Left ventricle myocardium inferior (tissue), 1 donor: ENCODE measurements at places on chromosomes 2 and 18. TPM values are rescaled to one million over a fixed set of nuclear protein-coding genes. Genes with fewer than 3 reads are reported as not detected.

DNA sequence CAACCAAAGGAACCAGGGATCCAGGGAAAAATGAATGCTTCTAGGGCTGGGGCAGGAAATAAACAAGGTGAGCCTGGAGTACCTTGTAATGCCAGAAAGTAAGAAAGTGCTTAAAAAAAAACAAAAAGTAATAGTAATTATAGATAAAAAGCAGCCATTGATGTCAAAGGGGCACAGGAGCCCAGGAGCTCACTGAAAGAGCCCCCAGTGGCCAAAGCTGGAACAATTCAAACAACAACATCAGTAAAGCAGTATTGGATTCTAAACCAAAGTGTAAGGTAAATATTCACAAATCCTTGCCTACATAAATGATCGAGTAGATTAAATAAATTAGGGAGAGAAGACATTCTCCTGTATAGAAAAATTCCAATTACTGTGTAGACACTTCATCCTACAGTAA, 114.3 kb upstream of the ARL4C start:
- no peak overlapping the region for H3K4me3 ChIP-seq
- no peak overlapping the region for H3K27ac ChIP-seq

DNA sequence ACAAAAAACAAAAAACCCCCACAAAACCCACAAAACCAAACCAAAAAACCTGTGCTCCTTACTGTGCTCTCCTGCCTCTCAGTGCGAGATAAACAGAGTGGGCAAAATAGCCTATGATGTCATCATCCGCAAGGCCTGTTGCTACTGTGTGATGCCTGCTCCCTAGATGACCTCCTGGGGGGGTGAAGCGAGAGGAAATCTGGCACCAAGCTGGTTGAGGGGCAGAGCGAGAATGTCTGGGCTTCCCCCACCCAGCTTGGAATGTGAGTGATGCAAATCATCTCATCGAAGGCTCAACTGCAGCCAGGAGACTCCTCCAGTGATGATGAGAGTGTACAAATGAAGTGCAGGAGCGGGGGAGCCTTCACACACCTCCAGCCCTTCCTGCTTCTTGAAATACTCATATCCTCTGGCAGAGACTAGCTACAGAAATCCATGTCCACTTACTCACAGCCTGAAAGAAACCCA, 57.7 kb upstream of the MAP4K3 start:
- no peak for DNase-seq
- peak overlapping the region; percentile 70 for H3K27ac ChIP-seq

- no peak for DNase-seq
- H3K36me3 ChIP-seq: no peaks in the 10 kb centered on the region
- H3K27me3 ChIP-seq: no peaks in the 10 kb centered on the region
- H3K27ac ChIP-seq: no peak overlapping the region
- H3K4me3 ChIP-seq: no peak overlapping the region
- H3K4me1 ChIP-seq: peaks cover 11% of the 10 kb centered on the region
These were observed 4.7 kb upstream of the ZNF516 start for GRCh38 chr18:76499637-76500340.

DNA sequence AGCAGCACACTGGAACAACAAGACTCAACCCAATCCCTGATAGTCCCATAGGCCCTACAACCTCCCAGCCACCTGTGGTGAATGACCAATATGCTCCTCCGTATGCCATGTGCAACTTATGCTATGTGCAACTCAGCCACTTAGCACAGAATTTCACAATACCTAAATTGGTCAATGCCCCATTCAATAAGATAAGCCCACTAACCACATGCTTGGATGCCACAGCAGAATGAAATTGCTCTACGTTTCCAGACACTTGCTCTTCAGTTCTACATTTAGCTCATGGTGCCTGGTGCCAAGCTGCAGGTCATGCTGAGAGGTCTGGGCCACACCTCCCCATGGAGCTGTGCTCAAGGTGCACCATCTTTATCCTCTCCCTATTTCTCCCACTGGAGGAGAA, 159.8 kb downstream of the EN1 start:
- no peaks in the 10 kb centered on the region for H3K27me3 ChIP-seq
- no peak overlapping the region for H3K4me3 ChIP-seq
- H3K4me1 ChIP-seq: no peaks in the 10 kb centered on the region
- DNase-seq: no peak
- no peak overlapping the region for H3K27ac ChIP-seq

DNA sequence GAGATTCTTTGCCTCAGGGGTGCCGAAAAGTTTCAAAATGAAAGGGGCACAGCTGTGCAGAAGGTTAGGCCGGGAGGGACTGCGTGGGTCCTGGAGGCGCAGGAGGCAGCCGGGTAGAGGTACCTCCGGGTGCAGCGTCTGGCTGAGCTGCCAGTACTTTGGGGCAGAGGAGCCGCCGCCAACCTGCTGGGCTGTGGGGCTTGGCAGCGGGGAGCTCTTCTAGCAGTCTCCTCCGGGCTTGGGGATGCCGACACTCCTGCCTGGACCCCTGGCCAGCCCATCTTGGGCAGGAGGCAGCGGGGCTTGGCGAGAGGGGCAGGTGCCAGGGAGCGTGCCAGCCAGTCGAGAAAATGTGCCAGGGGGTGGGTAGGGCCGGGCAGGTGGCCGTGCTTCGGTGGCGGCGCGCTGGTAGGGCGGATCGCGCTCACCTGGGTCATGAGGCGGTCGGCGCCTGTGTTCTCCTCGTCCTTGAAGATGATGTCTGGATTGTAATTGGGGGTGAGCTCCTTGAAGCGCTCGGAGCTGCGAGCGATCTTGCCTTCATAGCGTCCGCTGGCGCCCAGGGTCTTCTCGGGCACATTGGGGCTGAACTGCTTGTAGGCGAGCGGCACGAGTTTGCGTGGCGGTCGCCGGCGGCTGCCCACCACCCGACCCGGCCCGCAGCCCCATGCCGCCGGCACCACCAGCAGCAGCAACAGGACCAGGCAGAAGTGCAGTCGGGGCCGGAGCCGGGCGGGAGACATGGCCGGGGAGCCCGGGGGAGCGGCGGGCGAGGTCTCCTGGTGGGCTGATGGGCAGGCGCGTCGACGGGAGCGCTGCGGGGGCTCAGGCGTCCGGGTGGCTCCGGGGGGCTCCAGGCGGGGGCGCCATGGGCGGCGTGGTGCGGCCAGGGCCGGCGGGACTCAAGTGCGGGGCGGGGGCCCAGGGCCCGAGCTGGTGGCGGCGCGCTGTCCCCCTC, 717 bp downstream of the IHH start:
- no peak for DNase-seq
- H3K27ac ChIP-seq: no peak overlapping the region
- no peaks in the 10 kb centered on the region for H3K36me3 ChIP-seq
- H3K4me1 ChIP-seq: peaks cover 41% of the 10 kb centered on the region
- peaks cover 97% of the 10 kb centered on the region for H3K27me3 ChIP-seq

DNA sequence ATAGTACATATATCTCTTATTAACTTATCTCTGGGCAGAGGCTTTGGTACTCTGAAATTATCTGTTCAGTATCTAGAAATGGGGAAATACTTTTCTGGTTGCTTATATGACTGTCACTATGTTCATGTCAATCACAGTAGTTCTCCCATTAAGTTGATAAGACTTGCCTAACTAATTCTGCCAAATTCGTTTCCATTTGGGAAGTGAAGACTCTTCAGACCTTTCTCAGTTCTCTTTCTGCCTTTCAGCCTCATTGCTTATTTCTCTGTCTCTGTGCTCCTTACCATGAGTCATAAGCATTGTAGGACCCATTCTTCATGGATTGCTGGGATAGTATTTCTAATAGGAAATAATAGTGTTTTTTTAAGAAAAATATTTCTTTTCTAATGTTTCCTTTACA, 113.5 kb downstream of the PHLPP1 start:
- no peak overlapping the region for H3K27ac ChIP-seq
- H3K27me3 ChIP-seq: no peaks in the 10 kb centered on the region
- no peak for DNase-seq
- H3K36me3 ChIP-seq: peaks cover 10% of the 10 kb centered on the region
- no peak overlapping the region for H3K4me3 ChIP-seq

GRCh38 chr2:10324095-10324832, 21.6 kb downstream of the HPCAL1 start:
- no peaks in the 10 kb centered on the region for H3K27me3 ChIP-seq
- no peak overlapping the region for H3K4me3 ChIP-seq
- H3K4me1 ChIP-seq: peaks cover 58% of the 10 kb centered on the region
- no peak overlapping the region for H3K27ac ChIP-seq
- no peaks in the 10 kb centered on the region for H3K36me3 ChIP-seq

Gene DNAH6
- 0.14 TPM for total RNA-seq

Gene SERPINB10
- total RNA-seq: not detected

DNA sequence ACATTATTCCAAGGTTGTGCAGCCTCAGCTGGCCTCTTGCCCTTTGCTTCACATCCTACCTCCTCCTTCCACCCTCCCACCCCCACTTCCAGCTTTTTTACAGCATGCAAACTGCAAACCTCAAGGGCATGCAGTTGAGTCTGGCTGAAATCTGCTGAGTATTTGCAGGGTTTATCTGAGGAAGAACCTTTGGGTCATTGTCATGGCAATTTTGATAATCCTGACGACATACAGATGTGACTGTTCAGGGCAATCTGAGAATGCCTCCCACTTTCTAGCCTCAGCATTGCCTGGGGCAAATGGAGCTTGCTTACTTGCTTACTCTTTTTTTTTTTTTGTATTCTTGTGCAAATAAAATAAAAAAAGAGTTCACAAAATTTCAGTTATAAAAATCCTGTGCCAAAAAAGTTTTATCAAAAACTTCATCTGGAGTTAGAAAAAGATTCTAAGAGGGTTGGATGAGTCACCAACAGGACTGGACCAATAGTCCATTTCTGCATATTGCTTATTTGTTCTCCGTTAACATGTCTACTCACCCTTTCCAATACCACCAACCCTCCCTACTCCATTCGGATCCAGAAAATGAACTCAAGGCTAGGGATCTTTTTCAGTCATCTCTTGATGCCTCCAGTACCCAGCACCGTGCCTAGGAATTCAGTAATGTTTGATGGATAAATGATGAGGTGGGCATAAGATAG, 23.6 kb upstream of the LHCGR start:
- no peak overlapping the region for H3K4me3 ChIP-seq
- no peaks in the 10 kb centered on the region for H3K27me3 ChIP-seq
- no peaks in the 10 kb centered on the region for H3K4me1 ChIP-seq
- no peak overlapping the region for H3K27ac ChIP-seq
- H3K36me3 ChIP-seq: no peaks in the 10 kb centered on the region
- DNase-seq: no peak

DNA sequence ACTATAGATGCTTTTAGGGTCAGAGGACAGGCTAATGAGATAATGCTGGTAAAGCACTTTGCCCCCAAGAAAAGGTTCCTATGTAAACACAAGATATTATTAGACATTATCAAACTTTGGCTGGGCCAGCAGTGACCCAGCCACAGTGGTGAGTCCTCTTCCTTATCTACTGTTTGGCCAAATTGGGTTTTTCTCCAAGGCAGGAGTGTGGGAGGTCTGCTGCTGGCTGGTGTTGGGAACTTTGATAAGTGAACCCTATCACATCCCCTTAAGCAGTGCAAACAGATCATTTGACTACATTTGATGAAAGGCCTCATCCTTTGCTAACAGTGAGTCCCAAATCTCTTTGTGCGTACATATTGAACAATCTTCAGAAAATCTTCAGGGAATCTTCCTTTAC, 16.2 kb downstream of the FZD7 start:
- H3K4me1 ChIP-seq: peaks cover 19% of the 10 kb centered on the region
- peaks cover 12% of the 10 kb centered on the region for H3K27me3 ChIP-seq
- DNase-seq: no peak
- no peak overlapping the region for H3K27ac ChIP-seq
- H3K4me3 ChIP-seq: no peak overlapping the region

DNA sequence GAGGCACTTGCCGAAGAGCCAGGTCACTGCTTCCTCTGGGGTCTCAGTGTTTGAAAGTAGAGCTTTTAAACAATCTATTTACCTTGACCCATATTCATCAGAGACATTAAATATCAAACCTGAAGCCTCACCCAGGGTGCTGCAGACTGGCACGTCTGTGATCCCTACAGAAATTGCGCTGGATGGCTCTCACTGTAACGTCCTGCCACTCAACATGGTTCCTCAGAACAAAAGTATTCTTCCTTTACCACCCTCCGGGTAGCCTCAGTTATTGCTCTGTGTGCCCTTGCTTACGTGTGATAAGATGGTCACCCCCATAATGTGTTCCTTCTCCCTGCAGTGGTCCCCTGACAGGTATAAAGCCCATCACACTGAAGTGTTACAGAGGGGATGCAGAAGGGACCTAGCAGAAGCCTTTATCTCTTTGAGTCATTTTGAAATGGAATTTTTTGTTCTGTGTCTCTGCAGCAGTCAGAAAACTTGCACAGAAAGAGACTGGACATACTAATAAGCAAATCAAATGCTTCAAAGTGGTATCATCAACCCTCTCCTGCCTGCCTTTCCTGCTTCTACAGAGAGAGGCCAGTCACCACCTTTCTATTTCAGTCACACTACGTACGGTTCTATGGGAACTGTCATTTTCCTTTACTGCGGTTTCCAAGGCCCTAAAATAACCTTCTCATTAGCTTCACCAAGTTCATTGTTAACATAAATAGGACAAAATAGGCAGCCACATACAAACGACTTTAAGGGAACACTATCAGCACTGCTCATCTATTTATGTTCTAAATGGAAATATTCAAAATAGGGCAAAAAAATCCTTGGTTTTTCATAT, 86.8 kb downstream of the METTL8 start:
- no peak for DNase-seq
- H3K27ac ChIP-seq: peak overlapping the region; percentile 64
- peaks cover 28% of the 10 kb centered on the region for H3K4me1 ChIP-seq
- H3K36me3 ChIP-seq: no peaks in the 10 kb centered on the region
- H3K27me3 ChIP-seq: no peaks in the 10 kb centered on the region

DNA sequence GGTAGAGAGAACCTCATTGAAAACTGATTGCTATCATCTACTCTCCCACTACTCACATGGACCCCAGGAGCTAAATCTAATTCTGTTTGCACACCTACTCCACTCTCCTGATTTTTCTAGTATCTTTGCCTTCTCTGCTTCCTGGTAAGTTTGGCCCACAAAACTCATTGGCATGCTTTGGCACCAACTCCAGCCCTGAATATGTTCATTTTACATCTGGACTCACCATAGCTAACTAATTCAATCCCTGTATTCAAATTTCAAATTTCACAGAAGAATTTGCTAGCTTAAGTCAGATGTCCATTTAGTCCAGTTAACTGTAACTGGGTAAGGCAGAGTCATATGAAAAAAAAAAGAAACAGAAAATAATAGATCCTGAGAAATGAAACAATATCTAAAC, 442.1 kb downstream of the SUCLG1 start:
- H3K4me1 ChIP-seq: no peaks in the 10 kb centered on the region
- H3K36me3 ChIP-seq: no peaks in the 10 kb centered on the region
- H3K27ac ChIP-seq: no peak overlapping the region
- H3K27me3 ChIP-seq: no peaks in the 10 kb centered on the region

Gene MATN3
- total RNA-seq: 0.22 TPM
